ENCODE measurements at places on chromosomes 11 and 22.
A peak's percentile ranks its signal among the peaks of the same experiment; 100 is the strongest.

DNA sequence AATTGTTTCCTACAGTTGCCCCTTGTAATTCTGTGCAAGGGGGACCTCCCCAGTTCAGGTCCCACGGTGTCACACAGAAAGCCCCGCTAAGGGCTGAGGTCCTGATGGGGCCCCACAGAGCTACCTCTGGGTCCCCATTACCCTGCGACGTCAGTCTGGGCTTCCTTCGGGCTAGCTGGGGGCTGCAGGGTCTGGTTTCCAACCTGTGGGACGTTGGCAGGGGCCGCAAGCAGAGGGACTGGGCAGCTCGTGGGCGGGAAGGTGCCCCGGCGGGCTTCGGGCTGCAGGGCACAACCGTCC is 698 bp downstream of the SLC37A4 start:
- no peak for DNase-seq

- DNase-seq: no peak
Observed at GRCh38 chr11:61010466-61011228, 39.2 kb downstream of the CD6 start.

- DNase-seq: no peak
Observed at GRCh38 chr11:68373815-68374501, 61.6 kb downstream of the LRP5 start.

GRCh38 chr11:32136657-32137056 is 45.8 kb downstream of the RCN1 start:
- DNase-seq: no peak

- no peak for DNase-seq
Observed at GRCh38 chr11:126949066-126949891, 51.3 kb downstream of the KIRREL3 start.

- DNase-seq: no peak
Observed at GRCh38 chr11:120316880-120317688, 8.0 kb upstream of the TLCD5 start.

DNA sequence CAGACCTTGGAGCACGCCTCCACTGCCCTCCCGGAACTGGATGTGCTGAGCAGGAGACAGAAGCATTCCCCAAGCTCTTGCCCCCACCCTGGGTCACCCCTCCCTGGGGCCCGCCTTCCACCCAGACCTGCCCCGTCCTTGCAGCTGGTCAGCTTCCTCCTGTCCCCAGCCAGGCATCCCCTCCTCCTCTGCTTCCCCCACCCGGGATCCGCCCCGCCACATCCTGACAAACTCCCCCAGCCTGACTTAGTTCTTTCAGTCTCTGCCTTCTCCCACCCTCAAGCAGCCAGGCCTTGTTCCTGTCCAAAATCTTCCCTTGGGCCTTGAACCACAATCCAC is 1.1 kb upstream of the PLXNB2 start:
- DNase-seq: no peak

DNA sequence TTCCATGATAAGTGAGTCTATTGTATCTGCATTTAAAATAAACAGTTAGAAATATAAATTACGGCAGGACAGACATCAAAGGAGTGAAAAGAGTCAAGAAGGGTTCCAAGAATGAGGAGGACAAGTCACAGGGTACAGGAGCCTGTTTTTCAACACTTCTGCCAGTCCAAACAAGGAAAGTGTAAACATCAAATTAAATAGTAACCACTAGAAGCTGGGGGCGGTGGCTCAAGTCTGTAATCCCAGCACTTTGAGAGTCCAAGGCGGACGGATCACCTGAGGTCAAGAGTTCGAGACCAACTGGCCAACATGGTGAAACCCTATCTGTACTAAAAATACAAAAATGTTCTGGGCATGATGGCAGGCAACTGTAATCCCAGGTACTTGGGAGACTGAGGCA is 219.6 kb downstream of the LUZP2 start:
- no peak for DNase-seq

DNA sequence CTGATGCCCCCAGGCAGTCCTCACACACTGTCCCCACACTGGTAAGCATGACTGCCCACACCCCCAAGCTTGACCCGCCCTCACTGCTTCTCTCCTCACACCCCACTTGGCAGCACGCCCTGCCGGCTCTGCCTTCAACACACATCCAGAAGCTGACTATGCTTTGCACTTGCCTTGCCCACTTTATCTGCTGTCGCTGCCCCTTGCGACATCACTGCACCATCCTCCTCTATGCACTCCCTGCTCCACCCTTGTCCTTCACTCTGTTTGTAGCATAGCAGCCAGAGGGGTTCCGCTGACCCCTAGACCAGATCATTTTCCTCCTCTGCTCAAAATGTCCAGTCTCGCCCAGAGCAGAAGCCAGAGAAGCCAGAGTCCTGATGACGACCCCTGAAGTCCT is 25.3 kb upstream of the SLC25A1 start:
- DNase-seq: no peak

DNA sequence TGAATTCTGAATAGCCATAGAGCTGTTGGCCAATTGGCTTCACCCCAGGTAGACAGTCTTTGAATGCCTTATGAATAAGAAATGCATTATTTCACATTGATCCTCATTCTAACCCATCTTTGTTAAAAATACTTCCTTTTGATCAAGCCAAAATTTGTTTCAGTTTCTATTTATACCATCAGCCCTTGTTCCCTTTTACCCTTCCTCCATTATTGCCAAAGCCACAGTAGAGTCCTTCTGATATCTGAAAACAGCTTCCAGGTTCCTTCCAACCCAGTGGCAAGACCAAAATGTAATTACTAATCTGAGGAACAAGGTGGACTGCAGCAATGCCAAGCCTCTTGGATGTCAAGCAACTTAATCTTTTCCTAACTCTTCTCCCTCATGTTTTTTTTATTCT is 458.8 kb downstream of the BUD13 start:
- DNase-seq: no peak

DNA sequence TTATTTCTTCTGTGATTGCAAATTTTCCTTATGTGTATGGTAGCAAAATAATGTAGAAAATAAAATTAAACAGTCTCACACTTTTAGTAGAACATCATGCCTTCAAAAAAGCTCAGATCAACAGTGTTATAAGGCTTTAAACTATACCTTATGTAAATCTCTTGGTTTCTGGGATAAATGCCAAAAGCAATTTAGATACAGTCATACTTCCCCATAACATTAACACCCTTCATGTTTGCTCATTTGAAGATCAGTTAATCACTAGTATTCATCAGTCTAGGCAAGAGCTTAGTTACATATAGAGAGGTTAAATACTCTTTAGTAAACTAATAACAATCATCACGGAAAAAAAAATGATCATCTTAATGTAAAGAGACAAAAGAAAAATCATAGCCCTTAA is 421.8 kb upstream of the ANO3 start:
- no peak for DNase-seq

DNA sequence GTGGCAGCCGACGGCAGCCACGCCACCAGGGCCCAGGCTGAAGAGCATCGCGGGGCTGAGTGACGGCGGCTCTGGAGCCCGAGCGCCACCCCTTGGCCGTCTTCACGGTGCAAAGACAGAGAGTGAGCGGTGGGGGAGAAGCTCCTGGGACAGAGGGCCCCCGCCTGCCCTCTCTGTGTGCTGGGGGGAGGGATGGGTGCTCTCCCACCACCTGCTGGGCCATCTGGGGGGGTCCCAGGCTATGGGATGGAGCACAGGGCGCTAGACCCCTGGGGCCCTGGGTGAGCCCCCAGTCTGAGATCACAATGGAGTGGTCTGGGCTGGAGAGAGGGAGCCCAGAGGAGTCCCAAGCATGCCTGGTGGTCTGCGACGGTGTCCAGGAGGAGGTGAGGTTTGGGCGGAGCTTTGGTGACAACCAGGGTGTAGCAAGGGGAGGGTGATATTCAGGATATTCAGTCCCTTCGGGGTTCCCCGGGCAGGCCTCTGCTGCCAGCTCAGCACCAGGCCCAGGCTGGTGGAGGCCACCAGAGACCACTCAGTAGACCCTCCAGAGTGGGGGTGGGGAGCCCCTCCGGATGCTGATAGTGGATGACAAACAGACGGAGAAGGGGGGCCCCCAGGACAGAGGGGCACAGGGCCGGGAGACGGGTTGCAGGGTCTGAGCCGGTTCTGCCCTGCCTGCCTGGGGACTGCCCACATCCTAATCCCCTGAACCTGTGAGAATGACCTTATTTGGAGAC is 78.1 kb upstream of the PRR5 start:
- DNase-seq: no peak

GRCh38 chr11:75781296-75781695 is 12.7 kb downstream of the DGAT2 start:
- DNase-seq: no peak

DNA sequence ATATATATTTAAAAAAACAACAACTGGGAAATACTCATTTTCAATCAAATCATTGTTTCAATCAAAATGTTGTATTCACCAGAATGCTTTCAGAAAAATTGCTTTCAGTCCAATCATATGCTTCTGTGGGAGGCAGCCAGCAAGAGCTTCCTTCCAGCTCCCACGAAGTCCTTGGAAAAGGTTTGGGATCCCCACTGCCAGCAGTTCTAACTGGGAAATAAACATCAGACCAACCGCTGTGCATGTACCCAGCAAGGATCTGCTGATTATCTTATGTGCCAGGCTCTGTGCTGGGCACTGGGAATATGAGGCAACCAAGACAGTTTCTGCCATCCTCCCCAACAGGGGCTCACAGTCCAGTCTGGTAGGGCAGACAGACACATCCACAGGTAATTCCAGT is 10.8 kb downstream of the RPS13 start:
- DNase-seq: no peak

- no peak for DNase-seq
Observed at GRCh38 chr11:46247659-46248058, 29.8 kb upstream of the CREB3L1 start.

DNA sequence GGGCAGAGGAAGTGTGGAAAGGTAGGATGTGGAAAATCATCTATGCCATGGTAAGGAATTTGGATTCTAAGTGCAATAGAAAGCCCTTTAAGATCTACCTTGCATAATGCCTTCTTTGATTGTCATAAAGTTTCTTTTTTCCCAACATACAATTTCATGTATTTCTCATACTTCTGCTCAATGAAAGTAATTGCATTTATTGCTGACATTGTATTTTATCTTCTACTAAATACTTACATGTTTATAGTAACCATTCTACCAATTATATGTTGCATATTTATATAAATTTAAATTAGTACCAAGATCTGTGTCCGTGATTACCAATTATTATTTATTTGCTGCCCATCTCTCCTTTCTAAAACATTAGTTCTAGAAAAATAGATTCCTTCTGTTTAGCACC is 114.8 kb downstream of the CNTN5 start:
- DNase-seq: no peak

DNA sequence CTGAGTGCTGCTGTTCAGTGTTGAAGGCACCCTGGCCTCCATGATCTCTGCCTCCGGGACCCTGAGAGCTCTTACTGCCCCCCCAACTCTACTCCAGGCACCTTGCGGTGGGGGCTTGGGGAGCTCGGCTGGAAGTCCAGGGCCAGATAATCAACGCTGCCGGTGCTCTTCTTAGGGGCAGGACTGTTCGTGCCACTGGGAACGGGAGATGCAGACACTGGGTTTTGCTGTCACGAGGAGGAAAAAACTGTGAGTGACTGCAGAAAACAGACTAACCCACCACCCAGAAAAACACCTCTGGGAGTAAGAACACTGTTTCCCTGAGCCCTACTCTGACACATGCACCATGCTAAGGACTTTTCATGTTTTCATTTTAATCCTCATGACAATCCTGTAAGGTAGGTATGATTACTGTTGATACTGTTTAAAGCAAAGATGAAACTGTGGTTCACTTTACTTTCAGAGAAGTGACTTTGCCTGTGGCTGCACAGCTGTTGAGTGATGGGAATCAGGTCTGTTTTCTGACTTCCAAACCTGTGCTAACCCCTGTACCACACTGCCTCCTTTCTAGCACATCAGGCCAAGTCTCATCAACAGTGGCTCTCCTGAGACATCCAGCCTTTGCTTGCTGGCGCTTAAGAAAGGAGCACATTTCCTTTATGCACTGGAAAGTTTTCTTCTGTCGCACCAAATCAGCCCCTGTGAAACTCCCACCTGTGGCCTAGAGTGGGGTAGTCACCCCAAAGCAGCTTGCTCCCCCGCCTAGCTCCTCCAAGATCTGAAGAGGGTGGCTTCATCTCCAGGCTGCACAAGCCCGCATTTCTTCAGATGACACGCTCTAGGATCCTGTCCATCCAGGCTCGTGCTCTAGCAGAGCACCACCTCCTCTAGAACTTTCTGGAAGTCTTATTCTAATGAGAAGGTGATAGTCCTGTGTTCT is 31.8 kb downstream of the USP35 start:
- no peak for DNase-seq

GRCh38 chr11:64094463-64095260 is 58.9 kb downstream of the FLRT1 start:
- DNase-seq: peak; percentile 56

- DNase-seq: no peak
Observed at GRCh38 chr22:39429186-39429585, 27.6 kb upstream of the MGAT3 start.

GRCh38 chr11:72860592-72860991 is 46.4 kb downstream of the ATG16L2 start:
- no peak for DNase-seq

Data from fibroblast of the conjunctiva (primary cell).